ENCODE measurements at places on chromosomes 12 and 14. TPM values are rescaled to one million over a fixed set of nuclear protein-coding genes. Genes with fewer than 3 reads are reported as not detected.
A peak's percentile ranks its signal among the peaks of the same experiment; 100 is the strongest.

The PZP gene
- 0.46 TPM for total RNA-seq

The NFYB gene
- 16.5 TPM for total RNA-seq

The KDM2B gene
- total RNA-seq = 4.8 TPM

The DNAH10 gene
- not detected for total RNA-seq

The TDRD9 gene
- 1.5 TPM for total RNA-seq

The RTL1 gene
- total RNA-seq = not detected

GRCh38 chr14:68662392-68662791 lies 130.5 kb downstream of the ZFP36L1 start:
- DNase-seq = no peak

GRCh38 chr12:79983492-79983891 lies 48.6 kb upstream of the PPP1R12A start:
- DNase-seq = no peak

- no peak for DNase-seq
These were observed 441.8 kb downstream of the NRXN3 start for GRCh38 chr14:78611796-78612571.

GRCh38 chr12:123681605-123682004 lies 10.7 kb downstream of the TCTN2 start:
- no peak for DNase-seq

GRCh38 chr12:109418848-109419480 lies 58.1 kb downstream of the KCTD10 start:
- no peak for DNase-seq

DNA sequence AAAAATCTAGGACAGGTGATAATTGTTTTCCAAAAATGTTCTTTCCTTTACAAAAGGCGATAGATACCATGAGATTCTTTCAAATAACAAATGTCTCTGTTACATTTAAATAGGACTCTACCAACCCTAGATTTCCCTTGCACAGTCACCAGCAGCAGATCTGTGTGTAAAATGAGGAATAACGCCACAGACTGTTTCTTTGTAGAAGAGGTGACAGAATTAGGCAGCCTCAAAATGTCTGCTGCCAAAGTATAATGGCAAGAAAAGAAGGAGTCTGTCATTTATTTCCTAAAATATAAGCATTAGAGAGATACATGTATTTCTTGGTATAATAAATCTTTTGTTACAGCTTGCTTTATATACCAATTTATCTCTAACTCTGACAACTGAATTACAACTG lies 8.5 kb upstream of the SRGAP1 start:
- DNase-seq = no peak

- DNase-seq = no peak
These were observed 16.2 kb downstream of the PYGL start for GRCh38 chr14:50928002-50928635.

- DNase-seq = no peak
These were observed 172.0 kb downstream of the RERGL start for GRCh38 chr12:17918013-17918412.

DNA sequence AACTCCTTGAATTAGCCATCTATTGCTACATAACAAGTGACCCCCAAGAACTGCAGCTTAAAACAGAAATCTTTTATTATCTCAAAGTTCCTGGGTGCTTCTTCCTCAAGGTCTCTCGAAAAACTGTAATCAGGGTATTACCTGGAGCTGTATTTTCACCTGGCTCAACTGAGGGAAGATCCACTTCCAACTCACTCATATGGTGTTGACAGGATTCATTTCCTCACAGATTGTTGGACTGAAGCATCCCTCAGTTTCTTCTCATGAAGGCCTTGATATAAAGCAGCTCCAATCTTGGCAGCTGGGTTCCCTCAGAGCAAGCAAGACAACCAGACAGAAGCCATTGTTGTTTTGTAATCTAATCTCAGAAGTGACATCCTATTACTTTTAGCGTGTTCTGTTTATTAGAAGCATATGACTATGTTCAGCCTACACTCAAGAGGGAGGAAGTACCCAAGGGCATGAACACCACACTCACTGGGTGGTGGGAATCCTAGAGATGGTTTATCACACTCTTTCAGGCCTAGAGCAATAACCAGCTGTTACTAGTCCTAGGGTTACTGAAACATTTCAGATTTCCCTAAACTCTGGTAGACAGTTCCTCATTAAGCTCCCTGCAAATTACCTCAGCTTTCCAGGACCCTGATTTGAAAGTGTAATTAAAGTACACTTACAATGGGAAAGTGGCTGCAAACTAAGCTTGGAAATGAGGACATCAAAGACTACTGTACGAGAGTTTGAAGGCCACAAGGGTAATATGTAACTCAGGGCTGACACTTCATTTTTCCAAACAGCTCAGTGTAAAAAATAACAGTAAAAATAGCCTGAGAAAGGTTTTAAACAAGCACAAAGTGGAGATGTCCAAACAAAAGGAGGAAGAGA lies 222.2 kb downstream of the SEC23A start:
- no peak for DNase-seq

GRCh38 chr14:39265806-39266524 lies 32.2 kb downstream of the MIA2 start:
- peak; percentile 72 for DNase-seq

GRCh38 chr12:59304077-59304721 lies 291.6 kb upstream of the SLC16A7 start:
- DNase-seq = no peak

GRCh38 chr14:56176530-56176929 lies 58.3 kb downstream of the PELI2 start:
- no peak for DNase-seq

Measured in gastrocnemius medialis (tissue), 4 donors.